ENCODE measurements at places on chromosomes 1 and 21. TPM values are rescaled to one million over a fixed set of nuclear protein-coding genes. Genes with fewer than 3 reads are reported as not detected.

The PTAFR gene
- 1.9 TPM for total RNA-seq

The ASAP3 gene
- 70.3 TPM for total RNA-seq

The HFM1 gene
- 3.4 TPM for total RNA-seq

DNA sequence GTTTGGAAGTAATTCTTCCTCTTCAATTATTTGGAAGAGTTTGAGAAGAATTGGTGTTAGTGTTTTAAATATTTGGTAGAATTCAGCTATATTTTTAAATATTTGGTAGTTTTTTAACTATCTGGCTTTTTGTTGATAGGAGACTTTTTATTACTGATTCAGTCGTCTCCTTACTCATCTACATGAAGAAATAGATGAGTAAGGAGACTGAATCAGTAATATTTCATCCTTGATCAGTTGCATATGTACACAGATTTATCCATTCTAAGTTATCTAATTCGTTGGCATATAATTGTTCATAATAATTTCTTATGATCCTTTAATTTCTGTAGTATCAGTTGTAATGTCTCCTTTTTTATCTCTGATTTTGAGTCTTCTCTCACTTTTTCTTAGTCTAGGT is 224.1 kb downstream of the GPR52 start:
- no peak for DNase-seq

The GABRD gene
- 1.8 TPM for total RNA-seq

The CAPN8 gene
- not detected for total RNA-seq

DNA sequence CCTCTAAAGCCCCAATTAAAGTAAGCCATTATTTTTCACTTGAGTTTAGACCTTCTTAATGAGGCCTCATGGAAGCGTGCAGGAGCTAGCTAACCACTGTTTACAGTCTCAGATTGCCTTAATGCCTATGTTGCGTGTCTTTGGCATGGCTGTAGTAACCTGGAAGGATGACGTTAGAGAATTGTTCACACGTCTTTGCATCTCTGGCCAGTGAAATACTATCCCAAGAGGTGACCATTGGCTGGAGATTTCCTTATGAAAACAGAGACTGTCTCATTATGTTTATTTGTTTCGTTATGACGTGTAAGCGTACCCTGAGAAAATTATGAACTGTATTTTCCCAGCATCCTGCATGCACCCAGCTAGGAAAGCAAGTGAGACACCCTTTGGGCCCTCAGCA is 18.6 kb upstream of the BMP8A start:
- no peak for DNase-seq

The UMODL1 gene
- total RNA-seq: not detected

GRCh38 chr1:221072214-221072613 is 193.0 kb downstream of the HLX start:
- DNase-seq: no peak

DNA sequence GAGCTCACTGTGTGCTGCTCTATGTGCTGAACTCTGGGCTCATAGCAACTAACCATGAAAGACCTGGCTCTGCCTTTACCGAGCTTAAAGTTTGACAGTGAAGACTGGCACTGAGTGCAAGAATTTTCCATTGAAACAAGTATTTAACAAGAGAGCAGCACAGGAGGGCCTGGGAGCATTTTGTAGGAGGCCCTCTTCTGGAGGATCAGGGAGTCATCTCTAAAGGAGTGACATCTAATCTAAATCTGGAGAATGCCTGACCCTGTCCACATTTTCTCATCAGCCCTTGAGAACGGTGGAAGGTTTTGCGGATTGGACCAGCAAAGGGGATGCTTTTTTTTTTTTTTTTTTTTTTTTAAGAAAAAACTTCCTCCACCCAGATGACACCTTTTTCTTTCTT is 150.8 kb downstream of the ROR1 start:
- DNase-seq: no peak

- DNase-seq: no peak
Observed at GRCh38 chr1:104933846-104934245, 1184.1 kb downstream of the AMY1C start.

- peak; percentile 51 for DNase-seq
Observed at GRCh38 chr1:9687874-9688582, 36.5 kb downstream of the PIK3CD start.

The UBL4B gene
- not detected for total RNA-seq

The SFN gene
- 14.3 TPM for total RNA-seq

- DNase-seq: no peak
Observed at GRCh38 chr1:217989510-217989909, 295.6 kb upstream of the RRP15 start.

DNA sequence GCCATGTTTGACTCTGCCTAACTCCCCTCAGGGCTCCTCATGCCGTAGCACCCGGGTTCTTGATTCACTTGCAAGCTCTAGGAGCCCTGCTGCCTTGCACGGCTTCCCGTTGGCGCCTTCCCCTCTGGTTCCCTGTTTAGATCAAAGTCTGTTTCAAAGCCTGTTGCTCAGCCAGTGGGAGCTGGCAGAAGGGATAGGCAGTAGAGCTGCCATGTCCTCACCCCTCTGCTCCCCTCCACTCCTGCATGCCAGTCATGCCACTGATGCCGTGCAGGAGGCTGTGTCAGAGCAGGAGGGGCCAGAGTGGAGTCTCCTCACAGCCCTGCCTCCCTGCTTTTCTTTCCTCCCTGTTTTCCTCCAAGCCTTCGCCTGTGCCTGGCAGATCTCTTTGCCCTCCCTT is 26.5 kb downstream of the HMGCS2 start:
- DNase-seq: no peak

- DNase-seq: no peak
Observed at GRCh38 chr1:43613075-43613942, 36.6 kb upstream of the KDM4A start.

- no peak for DNase-seq
Observed at GRCh38 chr1:29689372-29690030, 453.2 kb downstream of the PTPRU start.

DNA sequence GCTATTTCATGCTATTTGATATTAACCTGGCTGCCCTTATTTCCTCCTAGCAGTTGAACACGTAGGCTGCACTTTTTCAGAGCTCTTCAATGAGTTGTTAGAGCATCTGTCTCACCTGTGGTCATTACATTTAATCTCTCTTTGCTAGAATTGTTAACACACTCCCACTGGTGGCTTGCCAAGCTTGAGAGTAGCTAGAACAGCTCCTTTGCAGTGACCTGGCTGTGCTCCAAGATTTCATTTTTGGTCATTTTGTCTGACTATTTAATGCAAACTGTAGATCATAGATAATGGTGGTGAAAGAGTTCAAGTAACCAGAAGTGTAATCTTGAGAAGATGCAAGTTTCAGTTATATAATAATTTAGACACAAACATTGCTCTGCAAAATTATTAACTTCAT is 105.6 kb downstream of the LRRC7 start:
- no peak for DNase-seq

- DNase-seq: no peak
Observed at GRCh38 chr1:200784576-200784975, 45.9 kb downstream of the CAMSAP2 start.

DNA sequence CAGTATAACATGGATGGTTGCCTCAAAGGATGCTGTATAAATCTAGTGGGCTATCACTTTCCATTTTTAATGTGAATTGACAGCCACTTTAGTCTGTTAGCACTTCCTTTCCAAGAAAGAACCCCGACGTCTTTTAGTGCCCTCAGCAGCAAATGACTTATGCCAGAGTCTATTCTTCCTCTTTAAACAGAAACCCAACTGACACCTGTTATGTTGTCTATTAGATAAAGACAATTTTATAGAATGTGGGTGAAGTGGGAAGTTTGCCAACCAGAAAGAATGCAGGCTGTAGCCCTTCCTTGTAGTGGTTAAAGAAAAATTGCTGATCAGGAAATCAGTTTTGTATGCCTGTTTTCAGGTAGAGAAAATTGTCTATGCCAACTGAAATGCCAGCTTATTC is 344.9 kb downstream of the ZNF326 start:
- DNase-seq: no peak

GRCh38 chr1:16233431-16233830 is 3.6 kb downstream of the CPLANE2 start:
- no peak for DNase-seq

GRCh38 chr1:167137793-167138510 is 44.1 kb downstream of the STYXL2 start:
- DNase-seq: no peak

DNA sequence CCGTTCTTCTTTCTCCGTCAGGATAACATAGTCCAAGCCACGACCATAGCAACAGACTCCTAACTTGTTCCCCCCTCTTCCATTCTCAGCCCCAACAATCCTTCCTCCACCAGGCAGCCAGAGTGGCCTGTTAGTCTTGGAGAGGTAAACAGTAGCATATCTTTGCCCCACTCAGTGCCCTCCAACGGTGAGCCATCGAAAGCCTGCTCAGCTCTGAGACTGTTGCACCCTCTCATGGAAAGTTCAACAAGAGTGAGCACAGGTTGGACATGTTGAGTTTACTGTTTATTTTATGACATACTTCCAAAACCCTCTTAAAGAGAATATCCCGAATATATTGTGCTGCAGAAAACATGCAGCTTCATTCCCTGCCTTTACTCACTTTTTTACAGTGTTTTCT is 30.1 kb upstream of the BACE2 start:
- DNase-seq: no peak

GRCh38 chr1:56511364-56511763 is 68.0 kb downstream of the PLPP3 start:
- DNase-seq: no peak

The KLHDC7A gene
- total RNA-seq: 10.9 TPM

- no peak for DNase-seq
Observed at GRCh38 chr1:110012100-110012780, 22.2 kb upstream of the STRIP1 start.

- DNase-seq: no peak
Observed at GRCh38 chr1:21750841-21751240, 32.1 kb downstream of the USP48 start.

GRCh38 chr1:47935856-47936255 is 61.3 kb downstream of the TRABD2B start:
- DNase-seq: no peak

DNA sequence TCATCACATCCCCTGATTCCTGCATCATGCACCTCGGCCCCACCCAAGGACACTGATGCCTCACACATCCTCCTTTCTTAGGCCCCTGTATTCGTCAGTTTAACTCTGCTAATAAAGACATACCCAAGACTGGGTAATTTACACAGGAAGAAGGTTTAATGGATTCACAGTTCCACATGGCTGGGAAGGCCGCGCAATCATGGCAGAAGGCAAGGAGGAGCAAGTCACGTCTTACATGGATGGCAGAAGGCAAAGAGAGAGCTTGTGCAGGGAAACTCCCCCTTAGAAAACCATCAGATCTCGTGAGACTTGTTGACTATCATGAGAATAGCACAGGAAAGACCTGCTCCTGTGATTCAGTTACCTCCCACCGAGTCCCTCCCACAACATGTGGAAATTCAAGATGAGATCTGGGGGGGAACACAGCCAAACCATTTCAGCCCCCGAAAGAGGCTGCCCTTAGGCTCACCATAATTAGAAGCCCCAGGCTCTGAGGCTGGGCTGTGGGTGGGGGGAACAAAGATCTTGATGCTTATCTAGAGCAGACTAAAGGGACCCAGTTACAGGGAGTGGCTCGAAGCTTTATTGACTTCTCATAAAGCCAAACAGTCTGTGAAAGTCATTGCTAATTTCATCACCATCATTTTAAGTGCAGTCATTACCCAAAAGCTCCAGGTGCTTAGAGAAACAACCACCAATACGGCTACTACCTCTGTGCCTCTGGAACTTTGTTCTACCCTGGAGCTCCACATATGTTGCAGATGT is 181.5 kb downstream of the MATN1 start:
- no peak for DNase-seq

DNA sequence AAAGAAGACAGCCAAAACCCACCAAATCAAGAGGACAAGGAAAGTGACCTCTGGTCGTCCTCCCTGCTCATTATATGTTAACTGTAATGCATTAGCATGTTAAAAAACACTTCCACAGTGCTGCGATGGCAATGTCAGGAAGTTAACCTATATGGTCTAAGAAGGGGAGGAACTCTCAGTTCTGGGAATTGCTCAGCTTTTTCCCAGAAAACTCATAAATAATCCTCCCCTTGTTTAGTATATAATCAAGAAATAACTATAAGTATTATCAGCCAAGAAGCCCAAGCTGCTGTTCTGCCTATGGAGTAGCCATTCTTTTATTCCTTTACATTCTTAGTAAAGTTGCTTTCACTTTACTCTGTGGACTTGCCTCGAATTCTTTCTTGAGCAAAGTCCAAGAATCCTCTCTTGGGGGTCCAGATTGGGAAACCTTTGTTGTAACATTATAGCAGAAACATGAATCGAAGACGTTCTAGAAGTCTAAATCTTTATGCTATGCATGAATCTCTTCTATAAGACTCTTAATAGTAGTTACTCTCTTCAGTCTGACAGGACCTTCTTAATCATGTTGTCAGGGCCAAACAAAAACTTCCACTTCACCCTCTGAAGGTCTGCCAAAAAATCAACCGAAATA is 110.0 kb upstream of the VANGL1 start:
- DNase-seq: no peak

GRCh38 chr1:220746851-220747250 is 1.3 kb upstream of the MTARC2 start:
- DNase-seq: no peak

- DNase-seq: peak; percentile 62
Observed at GRCh38 chr1:31739346-31739745, 24.8 kb downstream of the ADGRB2 start.

- no peak for DNase-seq
Observed at GRCh38 chr1:179167418-179167777, 62.1 kb downstream of the ABL2 start.

DNA sequence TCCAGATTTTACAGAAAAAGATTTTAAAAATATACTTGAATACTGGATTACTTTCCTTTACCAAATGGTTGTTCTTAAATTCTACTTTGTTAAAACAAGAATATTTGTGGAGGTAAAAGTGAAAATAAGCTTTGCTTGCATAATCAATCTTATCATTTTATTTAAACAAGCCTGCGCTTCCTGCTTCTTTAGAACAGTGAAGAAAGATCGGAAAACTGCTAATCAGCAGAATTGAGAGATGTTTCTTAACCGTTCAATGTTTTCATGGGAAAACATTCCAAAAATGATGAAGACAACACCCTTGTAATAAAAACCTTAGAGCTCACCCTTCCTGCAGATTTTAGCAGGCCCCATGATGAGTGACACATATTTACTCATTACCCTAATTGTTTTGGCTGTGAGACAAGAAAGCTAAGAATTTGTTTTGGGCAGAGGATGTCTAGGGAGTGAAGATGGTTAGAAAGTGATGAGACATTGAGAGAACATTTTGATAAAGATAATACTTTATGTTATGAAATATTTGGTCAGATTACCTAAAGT is 72.6 kb downstream of the TPR start:
- DNase-seq: no peak

The C21orf58 gene
- total RNA-seq: 31.5 TPM

GRCh38 chr1:238861342-238862066 is 524.9 kb upstream of the CHRM3 start:
- no peak for DNase-seq

DNA sequence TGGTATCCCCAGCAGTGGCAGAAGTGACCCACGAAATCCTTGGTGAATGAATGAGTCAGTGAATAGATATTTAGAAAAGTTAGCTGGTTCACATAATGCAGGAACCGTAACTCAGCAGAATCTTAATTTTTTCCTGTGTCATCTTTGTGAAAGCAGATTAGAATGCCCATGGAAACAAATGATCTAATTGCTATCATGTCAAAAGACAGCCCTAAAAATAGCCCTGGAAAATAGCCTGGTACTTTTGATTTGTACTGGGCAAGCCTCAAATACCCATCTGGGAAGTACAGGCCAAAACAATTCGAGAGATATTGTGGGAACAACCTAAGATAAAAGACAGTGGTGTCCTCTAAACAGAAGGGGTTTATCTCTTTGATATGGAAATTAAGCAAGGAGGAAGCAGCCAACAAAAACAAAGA is 21.1 kb downstream of the FYB2 start:
- DNase-seq: no peak

GRCh38 chr1:87400813-87401212 is 72.1 kb downstream of the LMO4 start:
- DNase-seq: no peak

The ERRFI1 gene
- 44.6 TPM for total RNA-seq

Data from WTC11 (cell line).